Myometrial cell (primary cell): ENCODE measurements at places on chromosomes 13 and 19. TPM values are rescaled to one million over a fixed set of nuclear protein-coding genes. Genes with fewer than 3 reads are reported as not detected.

SIGLEC9 gene
- total RNA-seq: 1.1 TPM in 1 of 2 replicates, not detected in the other

MARCHF2 gene
- total RNA-seq: 96.6 and 111 TPM in 2 replicates

KRI1 gene
- 13.5 and 15.4 TPM in 2 replicates for total RNA-seq

ZSCAN4 gene
- total RNA-seq: not detected in 2 replicates

ZNF682 gene
- 0.86 and 1.4 TPM in 2 replicates for total RNA-seq

POLR1G gene
- total RNA-seq: 3.2 and 5.5 TPM in 2 replicates

THSD8 gene
- not detected in 2 replicates for total RNA-seq

STK24 gene
- total RNA-seq: 77.3 and 91.1 TPM in 2 replicates

TM9SF2 gene
- 116 and 124 TPM in 2 replicates for total RNA-seq

TMEM86B gene
- 0.86 and 1.8 TPM in 2 replicates for total RNA-seq

MUC16 gene
- total RNA-seq: not detected in 2 replicates

OR7C2 gene
- not detected in 2 replicates for total RNA-seq

LGALS4 gene
- not detected in 2 replicates for total RNA-seq

PTGIR gene
- total RNA-seq: 5.0 and 11.2 TPM in 2 replicates

KLK2 gene
- total RNA-seq: not detected in 2 replicates

DNAAF3 gene
- 0.71 TPM in 1 of 2 replicates, not detected in the other for total RNA-seq

KLK13 gene
- not detected in 2 replicates for total RNA-seq

OR7C1 gene
- not detected in 2 replicates for total RNA-seq

ATP4B gene
- total RNA-seq: not detected in 2 replicates

CRB3 gene
- total RNA-seq: not detected in 2 replicates

MIR17HG gene
- total RNA-seq: 0.35 and 0.86 TPM in 2 replicates

ANGPTL8 gene
- not detected in 2 replicates for total RNA-seq

FUT3 gene
- not detected in 2 replicates for total RNA-seq

FFAR1 gene
- total RNA-seq: not detected in 2 replicates

GGACT gene
- total RNA-seq: 1.7 and 4.8 TPM in 2 replicates

CCNE1 gene
- 2.5 and 7.5 TPM in 2 replicates for total RNA-seq

NCAN gene
- not detected in 2 replicates for total RNA-seq

ZNF587B gene
- 2.0 and 4.6 TPM in 2 replicates for total RNA-seq

BCAM gene
- total RNA-seq: 19.0 and 25.9 TPM in 2 replicates

AP1M2 gene
- total RNA-seq: 5.3 and 14.4 TPM in 2 replicates
